ENCODE measurements at places on chromosomes 5 and 9. TPM values are rescaled to one million over a fixed set of nuclear protein-coding genes. Genes with fewer than 3 reads are reported as not detected.
A peak's percentile ranks its signal among the peaks of the same experiment; 100 is the strongest.

DNA sequence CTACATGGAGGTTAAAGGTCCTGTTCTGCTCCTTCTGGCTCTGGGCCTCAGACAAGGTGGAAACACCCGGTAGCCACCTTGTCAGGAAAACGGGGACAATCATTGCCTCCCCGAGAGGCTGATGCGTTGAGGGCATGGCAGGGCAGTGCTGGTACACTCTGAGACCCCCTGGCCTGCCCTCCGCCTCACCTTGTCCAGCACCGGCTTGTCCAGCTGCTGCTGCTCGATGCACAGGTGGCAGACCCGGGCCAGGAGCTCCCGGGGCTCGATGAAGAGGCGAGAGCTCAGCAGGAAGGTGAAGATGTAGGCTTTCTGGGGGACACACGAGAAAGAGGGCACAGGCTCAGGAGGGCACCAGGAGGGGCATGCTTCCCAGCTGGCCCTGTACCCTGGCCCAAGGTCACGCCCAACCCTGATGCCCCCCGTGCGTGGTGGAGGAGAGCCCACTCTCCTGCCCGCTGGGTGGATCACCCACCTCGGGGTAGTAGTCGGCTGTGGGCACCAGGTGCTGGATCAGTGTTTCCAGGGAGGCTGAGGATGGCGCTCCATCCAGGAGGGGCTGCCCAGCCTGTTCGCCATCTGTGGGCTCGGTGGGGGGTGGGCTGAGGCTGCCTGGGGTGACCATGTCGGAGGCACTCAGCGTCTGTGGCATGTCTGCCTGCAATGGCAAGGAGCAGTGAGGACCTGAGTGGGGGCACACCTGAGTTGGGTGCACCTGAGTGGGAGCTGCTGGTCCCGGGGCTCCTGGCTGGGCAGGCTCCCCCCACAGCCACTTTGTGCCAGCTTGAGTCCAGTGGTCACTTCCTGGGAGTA is 66.0 kb upstream of the RNF130 start:
- DNase-seq: peak; percentile 16

- no peak for DNase-seq
Observed at GRCh38 chr5:9156282-9156681, 389.6 kb downstream of the SEMA5A start.

Gene CCDC192
- total RNA-seq: not detected

GRCh38 chr5:83077662-83078261 is 415 bp downstream of the XRCC4 start:
- no peak for DNase-seq

Gene PDE6A
- total RNA-seq: not detected

GRCh38 chr5:173550641-173551040 is 65.8 kb downstream of the BOD1 start:
- no peak for DNase-seq

Gene ZNF462
- 18.5 TPM for total RNA-seq

DNA sequence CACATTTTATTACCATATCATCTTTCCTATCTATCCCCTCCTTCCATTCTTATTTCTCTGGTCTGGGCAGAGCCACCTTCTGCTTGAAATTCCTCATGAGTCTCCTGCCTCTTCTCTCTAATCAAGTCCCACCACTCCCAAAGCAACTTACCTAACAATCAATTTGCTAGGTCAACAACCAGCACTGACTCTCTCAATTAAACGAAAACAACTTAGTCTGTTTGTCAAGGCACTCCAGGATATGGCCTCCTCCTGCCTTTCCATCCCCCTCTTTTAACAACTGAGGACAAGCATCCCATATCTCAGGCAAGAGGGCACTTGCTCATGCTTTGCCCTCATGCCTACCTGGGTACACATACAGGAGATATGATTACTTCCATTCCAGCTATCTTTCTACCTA is 47.4 kb downstream of the HCN1 start:
- no peak for DNase-seq

- DNase-seq: no peak
Observed at GRCh38 chr5:37857696-37858095, 17.9 kb upstream of the GDNF start.

- DNase-seq: no peak
Observed at GRCh38 chr9:137002646-137003041, 6.3 kb upstream of the CLIC3 start.

GRCh38 chr5:112865128-112865527 is 4.0 kb downstream of the SRP19 start:
- no peak for DNase-seq

Gene HAVCR1
- total RNA-seq: 0.19 TPM

Gene UAP1L1
- 10.3 TPM for total RNA-seq

Gene TMEM245
- total RNA-seq: 91.5 TPM
